ENCODE measurements at places on chromosomes 2 and 18.

- no peak for DNase-seq
Observed at GRCh38 chr2:181104512-181105115, 124.2 kb downstream of the UBE2E3 start.

DNA sequence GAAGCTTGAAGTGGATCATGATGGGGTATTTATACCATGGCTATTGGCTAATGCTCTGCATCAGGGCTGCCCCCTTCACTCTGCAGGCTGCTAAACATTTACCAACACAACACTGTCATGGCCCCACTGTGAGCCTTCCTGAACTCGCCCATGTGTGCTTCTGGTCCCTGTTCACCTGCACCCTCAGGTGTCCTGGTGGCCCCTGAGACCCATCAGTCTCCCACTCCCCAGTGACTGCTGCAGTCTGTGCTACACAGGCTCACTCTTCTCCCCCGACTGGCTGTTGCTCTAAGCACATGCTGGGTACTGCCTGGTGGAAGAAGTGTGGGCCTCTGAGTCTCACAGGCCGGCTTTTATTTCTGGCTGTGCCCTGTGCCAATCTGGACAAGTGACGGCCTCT is 183.0 kb upstream of the HS6ST1 start:
- no peak for DNase-seq

DNA sequence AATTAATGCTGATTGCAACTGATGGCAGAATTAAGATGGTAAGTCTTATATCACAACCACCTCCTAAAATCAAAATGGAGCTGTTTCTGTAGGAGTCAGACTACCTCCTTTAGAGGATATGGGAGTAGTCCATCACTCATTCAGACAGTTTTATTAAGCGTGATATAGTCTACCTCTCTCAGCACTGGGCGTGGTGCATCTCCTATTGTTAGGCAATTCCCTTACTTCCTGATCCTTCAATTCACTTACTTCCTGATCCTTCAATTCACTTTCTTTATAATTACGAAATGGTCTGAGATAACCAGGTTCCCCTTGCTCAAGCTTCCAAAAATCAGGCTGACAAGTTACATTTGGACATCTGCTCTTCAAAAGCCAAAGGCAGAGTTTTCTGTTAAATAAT is 31.9 kb downstream of the ATP8B1 start:
- DNase-seq = no peak

DNA sequence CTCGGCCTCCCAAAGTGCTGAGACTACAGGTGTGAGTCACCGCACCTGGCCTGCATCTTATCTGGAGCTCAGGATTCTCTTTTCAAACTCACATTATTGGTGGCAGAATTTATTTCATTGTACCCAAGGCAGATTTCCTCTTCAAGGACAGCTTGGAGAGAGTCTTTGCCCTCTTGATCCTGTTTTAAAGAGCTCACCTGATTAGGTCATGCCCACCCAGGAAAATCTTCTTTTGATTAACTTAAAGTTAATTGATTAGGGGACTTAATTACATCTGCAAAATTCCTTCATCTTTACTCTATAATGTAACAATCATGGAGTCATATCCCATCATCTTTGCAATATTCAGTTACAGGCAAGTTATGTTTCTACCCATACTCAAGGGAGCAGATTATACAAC is 346.4 kb downstream of the EPHA4 start:
- no peak for DNase-seq

GRCh38 chr18:650428-650858 is 7.0 kb upstream of the TYMS start:
- DNase-seq = no peak

GRCh38 chr18:37294951-37295350 is 270.6 kb downstream of the CELF4 start:
- no peak for DNase-seq

DNA sequence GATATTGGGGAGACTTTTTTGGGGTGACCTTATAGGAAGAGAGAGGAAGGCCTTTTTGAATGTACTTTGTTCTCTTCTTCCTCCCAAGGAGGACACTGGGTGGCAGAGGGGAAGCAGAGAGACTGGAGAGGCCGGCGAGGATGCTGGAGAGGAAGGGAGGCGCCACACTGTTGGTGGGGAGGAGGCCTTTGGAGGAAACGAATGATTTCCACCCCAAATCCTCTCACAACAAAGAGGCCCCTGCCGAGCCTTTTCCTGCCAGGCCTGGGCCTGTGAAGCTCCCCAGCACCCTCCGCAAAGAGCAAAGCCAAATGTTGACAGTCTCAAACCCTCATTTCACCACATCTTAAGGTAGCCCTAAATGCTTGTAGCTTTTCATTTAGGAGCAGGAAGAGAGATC is 59.0 kb upstream of the UPP2 start:
- DNase-seq = no peak

- DNase-seq = no peak
Observed at GRCh38 chr18:11607906-11608305, 1.5 kb upstream of the SLC35G4 start.

- DNase-seq = no peak
Observed at GRCh38 chr2:108994178-108994577, 5.2 kb upstream of the EDAR start.

- DNase-seq = no peak
Observed at GRCh38 chr2:150085478-150085877, 402.0 kb downstream of the RND3 start.

GRCh38 chr2:47060652-47061170 is 94.4 kb downstream of the STPG4 start:
- no peak for DNase-seq

DNA sequence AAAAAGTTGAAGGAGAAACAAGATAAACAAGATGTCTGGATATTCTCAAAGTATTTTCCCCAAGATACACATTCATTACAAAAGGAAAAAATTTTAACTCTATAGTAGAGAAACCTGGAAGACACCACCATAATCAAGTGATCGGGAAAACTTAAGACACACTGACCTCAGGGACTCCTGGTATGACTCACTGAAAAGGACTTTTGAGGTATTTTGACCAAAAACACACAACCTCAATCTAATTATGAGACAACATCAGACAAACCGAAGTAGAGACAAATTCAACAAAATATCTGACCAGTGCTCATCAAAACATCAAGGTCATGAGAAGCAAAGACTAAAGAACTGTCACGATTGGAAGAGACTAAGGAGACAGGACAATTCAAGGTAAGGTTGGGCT is 34.7 kb downstream of the LPIN2 start:
- no peak for DNase-seq

DNA sequence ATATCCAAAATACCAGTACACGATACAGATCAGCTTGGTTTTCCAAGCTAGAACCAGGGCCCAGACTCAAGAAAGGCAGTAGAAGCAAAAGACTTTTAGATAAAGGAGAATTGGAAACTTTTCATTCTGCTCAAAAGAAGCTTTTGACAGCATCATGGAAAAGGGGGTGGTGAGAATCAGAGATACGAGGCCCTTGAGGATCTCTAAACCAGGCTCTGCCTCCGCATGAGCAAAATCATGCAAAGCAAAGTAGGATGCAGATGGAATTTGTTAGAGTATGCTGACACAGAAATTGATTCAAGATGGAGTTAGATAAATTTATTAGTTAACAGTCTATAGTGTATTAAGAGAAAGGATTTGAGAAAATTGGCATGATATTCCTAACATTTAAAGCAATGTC is 39.8 kb downstream of the FAM98A start:
- DNase-seq = no peak

Data from hippocampal formation (tissue), 2 donors.